ENCODE measurements at places on chromosomes 6 and 20.

DNA sequence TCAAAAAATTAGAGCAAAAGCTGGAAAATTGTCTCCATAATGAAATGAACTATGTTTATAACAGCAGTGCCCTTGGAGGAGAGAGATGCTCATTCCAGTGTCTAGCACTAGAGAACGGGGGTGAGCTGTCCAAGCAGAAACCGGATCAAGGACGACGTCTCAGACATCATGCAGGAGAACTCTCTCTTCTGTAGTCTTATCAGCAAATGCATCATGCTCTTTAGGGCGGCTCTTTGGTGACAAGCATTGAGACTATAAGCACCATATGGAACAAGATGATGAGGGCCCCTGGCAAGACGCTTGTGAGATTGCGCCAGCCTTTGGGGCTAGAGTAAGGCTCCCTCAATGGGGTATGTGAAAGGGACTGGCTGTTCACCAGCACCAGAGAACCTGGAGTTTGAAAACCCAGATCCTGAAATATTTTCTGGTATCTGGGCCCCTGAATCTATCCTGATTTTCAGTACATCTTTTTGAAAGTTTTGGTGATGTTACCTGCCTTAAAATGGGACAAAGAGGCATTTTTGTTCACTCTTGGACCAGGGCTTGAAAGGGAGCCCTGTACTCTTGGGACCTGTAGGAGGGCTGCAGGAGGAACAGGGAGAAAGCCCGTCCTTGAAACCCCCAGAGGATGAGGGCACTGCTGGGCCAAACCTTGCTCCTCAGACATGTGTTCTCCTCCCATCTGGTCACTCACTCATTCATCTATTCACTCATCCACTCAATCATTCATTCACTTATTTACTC is 127.6 kb downstream of the TTLL2 start:
- no peak for DNase-seq

GRCh38 chr6:155695495-155695894 is 239.9 kb upstream of the NOX3 start:
- no peak for DNase-seq

DNA sequence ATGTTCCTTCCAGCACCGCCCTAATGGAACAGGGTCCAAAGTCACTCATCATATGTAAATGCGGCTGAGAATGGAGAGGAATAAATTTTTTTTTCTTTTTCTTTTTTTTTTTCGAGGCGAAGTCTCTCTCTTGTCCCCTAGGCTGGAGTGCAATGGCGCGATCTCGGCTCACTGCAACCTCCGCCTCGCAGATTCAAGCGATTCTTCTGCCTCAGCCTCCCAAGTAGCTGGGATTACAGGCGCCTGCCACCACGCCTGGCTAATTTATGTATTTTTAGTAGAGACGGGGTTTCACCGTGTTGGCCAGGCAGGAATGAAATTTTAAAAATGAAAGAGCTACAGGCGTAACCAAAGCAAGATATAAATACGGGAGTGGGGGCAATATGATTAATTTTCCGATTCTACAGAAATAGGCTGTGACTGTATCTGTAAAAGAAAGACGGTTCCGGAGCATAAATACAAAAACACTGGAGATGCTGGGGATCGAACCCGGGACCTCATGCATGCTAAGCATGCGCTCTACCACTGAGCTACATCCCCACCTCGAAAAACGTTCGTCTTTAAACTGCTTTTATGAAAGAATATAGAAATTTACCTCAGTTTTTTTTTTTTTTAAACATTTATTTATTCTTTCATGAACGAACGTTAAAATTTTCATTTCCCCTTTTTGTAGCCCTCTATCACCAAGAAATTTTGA is 132.2 kb downstream of the GPX5 start:
- DNase-seq, result peak; percentile 46

GRCh38 chr6:48670546-48670945 is 559.5 kb upstream of the PTCHD4 start:
- DNase-seq, result no peak

GRCh38 chr20:10597637-10598036 is 76.2 kb downstream of the JAG1 start:
- DNase-seq, result no peak

- no peak for DNase-seq
These were observed 25.8 kb upstream of the TMEM217 start for GRCh38 chr6:37283671-37284151.

DNA sequence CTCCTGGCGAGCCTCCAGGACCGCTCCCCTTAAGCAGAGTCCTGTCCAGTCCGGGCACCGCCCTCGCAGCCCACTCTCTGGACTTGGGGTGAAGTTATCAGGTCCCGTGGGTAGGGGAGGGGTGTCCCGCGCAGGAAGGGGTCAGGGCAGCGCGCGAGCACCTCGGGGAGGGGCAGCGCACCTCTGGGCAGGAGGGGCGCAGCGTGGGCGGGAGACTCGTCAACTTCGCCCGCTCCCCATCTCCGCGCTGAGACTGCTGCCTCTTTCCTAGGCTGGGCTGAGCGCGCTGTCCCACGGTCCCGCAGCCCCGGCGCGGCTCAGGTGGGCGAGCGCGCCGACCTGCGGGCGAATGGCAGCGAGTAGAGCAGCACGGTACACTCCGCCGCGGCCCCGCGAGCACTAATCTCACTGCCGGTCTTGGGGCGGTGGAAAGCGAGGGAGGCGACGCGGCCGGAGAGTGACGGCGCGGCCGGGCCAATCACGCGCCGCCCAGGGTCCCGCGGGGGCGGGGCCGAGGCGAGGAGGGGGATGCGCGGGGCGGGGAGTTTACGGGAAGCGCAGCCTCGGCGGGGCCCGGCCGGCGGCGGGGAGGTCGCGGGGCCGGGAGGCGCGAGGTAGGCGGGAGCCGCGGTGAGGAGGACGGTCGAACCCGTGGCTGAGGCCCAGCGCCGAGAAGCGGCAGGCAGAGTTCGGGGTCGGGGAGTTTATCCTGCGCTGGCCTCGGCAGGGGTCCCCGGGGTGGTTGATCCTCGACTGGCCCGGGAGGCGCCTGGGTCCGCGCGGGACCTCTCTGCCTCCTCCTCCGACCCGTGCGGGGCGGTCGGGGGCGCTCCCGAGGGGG is at the start of gene MAN1A1:
TSS of gene MAN1A1 (minus strand) at position 401 of the 841 bp plus-strand sequence. CDS start 696 bp downstream, outside the sequence.
- peak; percentile 85 for DNase-seq

DNA sequence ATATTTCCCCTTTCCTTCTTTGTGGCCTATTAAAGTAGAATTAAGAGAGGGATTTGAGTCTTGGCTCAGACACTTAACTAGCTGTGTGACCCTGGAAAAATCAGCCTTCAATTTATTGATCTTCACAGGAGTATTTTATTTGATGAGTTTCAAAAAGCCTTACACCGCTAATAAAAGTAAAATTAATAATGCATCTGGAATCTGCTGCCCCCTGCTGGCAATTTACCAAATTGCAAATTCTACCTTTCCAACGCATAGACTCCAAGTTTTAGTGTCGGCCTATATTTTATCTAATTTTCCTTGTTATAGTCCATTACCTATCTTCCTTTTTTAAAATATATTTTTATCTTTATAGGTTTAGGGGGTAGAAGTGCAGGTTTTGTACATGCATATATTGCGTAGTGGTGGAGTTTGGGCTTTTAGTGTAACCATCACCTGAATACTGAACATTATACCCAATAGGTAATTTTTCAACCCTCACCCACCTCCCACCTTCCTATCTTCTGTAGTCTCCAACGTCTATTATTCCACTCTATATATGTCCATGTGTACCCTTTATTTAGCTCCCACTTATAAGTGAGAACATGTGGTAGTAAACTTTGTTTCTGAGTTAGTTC is 46.3 kb downstream of the GOPC start:
- peak; percentile 30 for DNase-seq

GRCh38 chr6:63487103-63487813 is 85.0 kb upstream of the LOC128125822 start:
- DNase-seq, result no peak

DNA sequence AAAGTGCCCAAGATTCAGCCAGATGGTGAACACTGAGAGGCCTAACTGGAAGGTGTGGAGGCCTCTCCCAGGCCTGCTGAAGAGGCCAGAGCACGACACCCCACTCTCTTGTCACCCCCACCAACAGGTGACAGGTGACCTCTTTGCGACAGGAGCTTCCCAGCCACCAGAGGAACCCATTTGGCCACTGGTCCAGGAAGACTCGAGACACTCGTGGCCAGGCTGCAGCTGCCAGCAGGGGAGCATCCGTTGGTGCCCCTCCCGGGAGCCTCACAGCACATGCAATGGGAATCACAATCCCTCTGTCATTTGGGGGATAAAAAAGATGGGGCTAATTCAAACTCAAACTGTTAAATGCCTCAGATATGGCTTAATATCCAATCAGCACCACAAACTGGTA is 163.4 kb downstream of the INSM1 start:
- no peak for DNase-seq

GRCh38 chr6:44463728-44464450 is 76.4 kb downstream of the CDC5L start:
- no peak for DNase-seq

DNA sequence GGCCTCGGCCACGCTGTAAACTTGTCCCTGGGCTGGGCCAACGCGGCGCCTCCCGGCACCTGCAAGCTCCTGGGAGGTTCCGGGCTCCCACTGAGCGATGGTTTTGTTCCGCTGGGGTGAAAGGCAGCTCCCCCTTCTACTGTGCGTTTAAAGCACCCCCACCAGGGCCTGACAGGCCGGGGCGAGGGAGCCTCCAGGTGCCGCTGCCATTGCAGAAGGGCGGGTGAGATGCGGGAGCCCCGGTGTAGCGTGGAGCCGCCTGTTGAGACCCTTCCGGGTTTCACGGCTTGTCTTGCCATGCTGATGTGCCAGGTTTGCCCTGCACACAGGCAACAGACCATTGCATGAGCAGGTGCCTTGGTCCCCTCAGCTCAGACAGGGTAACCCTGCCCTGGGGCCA is 2.9 kb downstream of the COL20A1 start:
- no peak for DNase-seq

DNA sequence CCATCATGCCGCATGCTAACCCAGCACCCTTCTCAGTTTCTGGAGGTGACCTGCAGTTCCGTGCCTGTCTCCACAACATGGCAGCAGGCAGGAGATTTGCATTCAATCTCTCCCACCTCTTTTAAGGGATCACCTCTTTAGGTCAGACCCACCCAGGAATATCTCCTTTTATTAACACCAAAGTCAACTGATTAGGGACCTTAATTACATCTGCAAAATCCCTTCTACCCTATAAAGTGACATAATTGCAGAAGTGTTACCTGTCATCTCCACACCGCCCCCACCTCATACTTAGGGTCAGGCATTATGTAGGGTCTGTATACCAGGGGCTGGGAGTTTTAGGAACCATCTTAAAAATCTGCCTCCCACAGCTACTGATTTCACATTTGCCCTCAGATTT is 267.5 kb downstream of the TMEM242 start:
- no peak for DNase-seq

- DNase-seq, result no peak
These were observed 41.2 kb downstream of the SLX4IP start for GRCh38 chr20:10476319-10476724.

GRCh38 chr6:70456735-70457134 is 43.4 kb downstream of the FAM135A start:
- no peak for DNase-seq

- DNase-seq, result no peak
These were observed 34.2 kb downstream of the PIM1 start for GRCh38 chr6:37204014-37204751.

DNA sequence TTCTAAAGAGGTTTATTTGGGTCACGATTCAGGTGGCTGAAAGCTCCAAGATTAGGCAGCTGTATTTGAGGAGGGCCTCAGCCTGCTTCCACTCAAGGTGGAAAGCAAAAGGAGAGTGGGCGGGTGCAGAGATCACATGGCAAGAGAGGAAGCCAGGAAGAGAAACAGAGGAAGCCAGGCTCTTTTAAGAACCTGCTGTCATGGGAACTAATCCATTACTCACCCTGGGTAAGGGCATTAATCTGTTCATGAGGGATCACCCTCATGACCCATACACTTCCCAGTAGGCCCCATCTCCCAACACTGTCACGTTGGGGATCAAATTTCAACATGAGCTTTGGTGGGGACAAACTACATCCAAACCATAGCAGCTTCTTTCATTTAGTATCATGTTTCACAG is 53.9 kb downstream of the DHX35 start:
- DNase-seq, result no peak

GRCh38 chr6:52359403-52359802 is 2.5 kb upstream of the PAQR8 start:
- DNase-seq, result no peak

DNA sequence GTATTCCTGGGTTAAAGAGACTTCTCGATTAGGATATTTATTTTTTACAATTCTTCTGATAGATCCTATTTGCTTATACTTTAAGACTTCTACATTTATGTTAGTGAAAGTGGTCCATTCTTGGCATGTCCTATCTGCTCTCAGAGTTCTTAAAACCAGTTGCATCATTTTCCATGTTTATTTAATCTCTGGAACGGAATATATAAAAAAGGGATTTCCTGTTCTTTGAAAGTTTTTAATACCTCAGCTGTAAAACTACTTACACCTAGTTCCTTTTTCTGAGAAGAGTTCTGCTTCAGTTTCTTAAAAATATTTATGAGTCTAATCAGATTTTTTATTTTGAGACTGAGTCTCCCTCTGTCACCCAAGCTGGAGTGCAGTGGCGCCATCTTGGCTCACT is 18.0 kb upstream of the MYL9 start:
- DNase-seq, result no peak

DNA sequence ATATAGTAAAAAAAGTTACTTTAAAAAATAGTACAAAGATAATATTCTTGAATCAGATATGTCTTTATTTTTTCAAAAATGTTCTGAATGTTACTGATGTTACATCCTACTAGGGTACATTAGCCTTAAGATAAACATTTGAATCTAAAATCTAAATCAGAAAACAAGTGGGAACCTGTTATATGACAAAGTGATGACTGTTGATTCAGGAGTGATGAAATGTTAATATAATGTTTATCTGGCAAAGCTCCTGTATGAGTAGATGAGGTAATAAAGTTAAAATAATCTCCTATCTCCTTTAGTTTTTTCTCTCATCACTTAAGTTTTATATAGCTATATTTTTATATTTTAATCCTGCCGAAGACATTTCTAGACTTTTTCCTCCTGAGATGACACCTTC is 4.2 kb downstream of the DOP1A start:
- no peak for DNase-seq

DNA sequence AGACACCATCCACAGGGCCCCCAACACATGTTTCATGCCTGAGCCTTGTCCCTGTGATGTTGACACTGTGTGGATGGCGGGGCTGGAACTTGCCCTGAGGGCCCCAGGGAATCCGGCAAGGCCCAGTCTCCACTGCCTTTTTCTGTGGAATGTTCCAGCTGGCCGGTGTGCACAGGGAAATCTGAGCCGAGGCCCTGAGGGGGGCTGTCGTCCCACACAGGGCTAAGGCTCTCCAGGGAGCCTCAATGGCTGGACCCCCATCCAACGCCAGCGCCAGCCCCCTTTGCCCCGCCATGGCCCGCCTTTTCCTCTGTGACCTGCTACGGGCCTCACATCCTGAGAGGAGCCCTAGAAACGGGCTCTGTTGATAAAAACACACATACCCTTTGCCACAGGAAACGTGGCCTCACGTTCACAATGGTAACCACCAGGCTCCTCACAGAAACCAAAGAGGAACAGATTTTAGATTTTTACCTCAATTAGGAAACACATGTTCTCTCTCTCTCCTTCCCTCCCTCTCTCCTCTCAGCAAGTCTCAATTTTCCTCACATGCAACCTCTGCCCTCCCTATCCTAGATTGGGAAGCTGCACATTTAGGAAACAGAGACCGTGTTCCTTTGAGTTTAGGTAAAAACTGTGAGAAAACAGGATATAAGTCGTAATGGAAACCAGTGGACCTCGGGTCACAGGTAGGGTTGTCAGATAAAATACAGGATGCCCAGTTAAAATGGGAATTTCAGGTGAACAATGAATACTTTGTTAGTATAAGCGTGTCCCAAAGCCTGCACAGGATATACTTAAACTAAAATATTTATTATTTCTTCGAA is 13.7 kb upstream of the ZNF831 start:
- DNase-seq, result no peak

Data from activated CD4-positive, alpha-beta T cell treated with anti-CD3 and anti-CD28 coated beads for 24 hours (primary cell).